Activated naive CD4-positive, alpha-beta T cell treated with anti-CD3 and anti-CD28 coated beads, Interleukin-2, amount 10 ng/mL, durations not matched to agents 7 days and 5 days (primary cell): ENCODE measurements at places on chromosomes 12 and 14.

DNA sequence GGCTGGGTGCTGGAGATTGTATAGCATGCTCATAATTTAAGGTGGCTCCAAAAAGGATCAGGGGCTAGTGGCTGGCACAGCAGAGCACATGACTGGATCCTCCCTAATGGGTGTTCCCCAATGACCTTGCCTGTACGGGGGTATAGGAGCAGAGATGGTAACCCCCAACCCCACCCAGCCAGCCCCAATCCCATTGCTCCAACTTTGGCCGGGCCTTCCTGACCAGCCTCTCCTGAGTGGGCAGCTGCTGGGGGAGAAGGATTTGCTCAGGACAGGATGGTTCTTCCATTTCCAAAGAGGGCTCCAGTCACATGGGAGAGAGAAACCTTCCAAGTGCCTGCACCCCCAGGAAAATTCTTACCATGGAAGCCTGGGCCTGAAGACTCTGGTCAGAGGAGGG is 15.3 kb upstream of the NR4A1 start:
- no peak for DNase-seq

DNA sequence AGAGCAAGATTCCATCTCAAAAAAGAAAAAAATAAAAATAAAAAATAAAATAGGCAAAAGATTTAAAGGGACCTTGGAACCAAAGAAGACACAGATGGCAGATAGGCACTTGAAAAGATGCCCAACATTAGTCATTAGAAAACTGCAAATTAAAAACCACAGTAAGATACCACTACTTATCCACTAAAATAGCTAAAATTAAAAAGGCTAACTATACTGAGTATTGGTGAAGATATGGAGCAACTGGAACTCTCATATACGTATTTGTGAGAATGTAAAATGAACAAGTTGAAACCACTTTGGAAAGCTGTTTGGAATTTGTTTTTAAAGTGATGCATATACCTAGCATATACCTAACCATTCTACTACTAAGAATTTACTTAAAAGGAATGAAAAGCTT is 22.3 kb downstream of the BLTP3B start:
- no peak for DNase-seq

- DNase-seq = no peak
Observed at GRCh38 chr14:20719777-20720176, 25.9 kb upstream of the EDDM3A start.

GRCh38 chr14:92490239-92490959 is 23.2 kb upstream of the RIN3 start:
- no peak for DNase-seq
